ENCODE measurements at places on chromosomes 1 and 21.

GRCh38 chr1:106875622-106876021 lies 180.9 kb upstream of the PRMT6 start:
- no peak for DNase-seq

DNA sequence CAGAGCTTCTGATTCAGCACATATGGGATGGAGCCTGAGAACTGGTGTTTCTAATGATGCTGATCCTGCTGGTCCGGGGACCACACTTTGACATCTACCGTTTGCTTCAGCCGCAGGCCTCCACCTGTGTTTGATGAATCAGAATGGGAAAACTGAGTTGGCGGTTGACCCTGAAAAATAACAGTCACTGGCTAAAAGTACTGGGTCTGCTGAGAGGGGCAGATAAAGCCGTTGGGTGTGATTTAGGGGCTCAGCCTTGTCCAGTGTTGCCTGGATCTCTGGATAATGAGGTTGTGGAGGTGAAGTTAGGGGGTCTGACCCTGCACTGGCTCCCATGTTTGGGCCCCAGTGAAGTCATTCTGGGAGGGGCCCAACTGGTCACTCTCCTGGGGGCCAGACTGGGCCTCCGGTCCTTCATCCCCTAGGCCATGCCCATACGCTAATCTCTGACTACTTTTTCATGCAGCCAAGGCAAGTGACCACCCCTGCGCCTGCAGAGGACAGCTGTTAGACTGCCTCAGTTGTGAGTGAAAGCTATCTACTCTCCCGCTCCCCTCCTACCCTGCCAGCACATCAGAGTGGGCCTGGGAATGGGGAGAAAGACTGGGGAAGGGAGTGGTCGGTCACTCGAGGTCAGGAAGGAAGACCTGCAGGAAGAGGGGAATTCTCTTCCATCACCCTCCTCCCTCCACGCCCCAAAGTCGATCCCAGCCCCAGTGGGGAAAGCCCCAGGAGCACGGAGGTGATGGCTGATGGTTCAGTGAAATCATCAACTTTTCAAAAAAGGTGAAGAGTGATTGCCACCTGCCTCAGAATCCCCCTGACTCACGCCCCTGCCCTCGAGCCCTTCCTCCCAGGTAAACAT lies 27.7 kb downstream of the VASH2 start:
- no peak for DNase-seq

GRCh38 chr1:81111818-81112217 lies 688.9 kb upstream of the ADGRL2 start:
- no peak for DNase-seq

DNA sequence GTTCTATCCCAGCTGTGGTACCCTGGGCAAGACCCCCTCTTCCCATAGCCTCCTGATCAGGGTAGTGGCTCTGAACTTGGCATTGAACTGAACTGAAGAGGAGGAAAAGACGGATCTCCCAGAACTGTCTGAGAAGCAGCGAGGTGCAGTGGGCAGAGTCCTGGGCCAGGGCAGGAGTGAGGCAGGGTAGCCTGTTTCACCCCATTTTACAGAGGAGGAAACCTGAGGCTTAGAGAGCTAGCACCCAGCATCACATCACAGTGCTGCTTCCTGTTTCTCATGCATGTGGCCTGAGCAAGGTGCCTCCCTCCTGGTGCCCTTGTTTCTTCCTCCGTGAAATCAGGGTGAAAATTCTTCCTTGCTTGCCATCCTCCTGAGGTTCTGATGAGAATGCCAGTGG lies 17.1 kb downstream of the ZNF362 start:
- DNase-seq: no peak

DNA sequence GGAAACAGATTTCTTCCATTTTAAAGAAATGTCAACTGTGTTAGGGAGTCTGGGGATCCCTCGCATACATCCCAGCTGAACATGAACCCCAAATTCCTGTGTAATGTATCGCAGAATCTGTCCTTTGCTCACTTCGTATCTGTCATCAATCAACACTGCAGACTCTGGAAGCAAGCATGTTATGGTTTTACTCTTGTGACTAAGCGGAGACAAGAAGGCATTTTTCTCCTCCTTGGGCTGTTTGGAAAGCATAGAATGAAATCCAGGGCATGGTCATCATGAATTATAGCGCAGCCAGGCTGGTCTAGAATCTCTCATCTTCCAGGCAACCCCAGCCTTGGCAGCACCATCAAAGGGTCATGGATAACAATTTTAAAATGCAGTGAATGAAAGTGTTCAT lies 290.2 kb downstream of the KIF26B start:
- DNase-seq: no peak

GRCh38 chr1:183030053-183030452 lies 6.8 kb downstream of the LAMC1 start:
- DNase-seq: no peak

- DNase-seq: no peak
These were observed 195.6 kb downstream of the ZNF326 start for GRCh38 chr1:90190523-90190922.

- no peak for DNase-seq
These were observed 85.1 kb downstream of the STUM start for GRCh38 chr1:226633541-226634165.

GRCh38 chr1:218401441-218401997 lies 56.4 kb downstream of the TGFB2 start:
- no peak for DNase-seq

GRCh38 chr1:152162792-152163463 lies 3.9 kb upstream of the RPTN start:
- no peak for DNase-seq

DNA sequence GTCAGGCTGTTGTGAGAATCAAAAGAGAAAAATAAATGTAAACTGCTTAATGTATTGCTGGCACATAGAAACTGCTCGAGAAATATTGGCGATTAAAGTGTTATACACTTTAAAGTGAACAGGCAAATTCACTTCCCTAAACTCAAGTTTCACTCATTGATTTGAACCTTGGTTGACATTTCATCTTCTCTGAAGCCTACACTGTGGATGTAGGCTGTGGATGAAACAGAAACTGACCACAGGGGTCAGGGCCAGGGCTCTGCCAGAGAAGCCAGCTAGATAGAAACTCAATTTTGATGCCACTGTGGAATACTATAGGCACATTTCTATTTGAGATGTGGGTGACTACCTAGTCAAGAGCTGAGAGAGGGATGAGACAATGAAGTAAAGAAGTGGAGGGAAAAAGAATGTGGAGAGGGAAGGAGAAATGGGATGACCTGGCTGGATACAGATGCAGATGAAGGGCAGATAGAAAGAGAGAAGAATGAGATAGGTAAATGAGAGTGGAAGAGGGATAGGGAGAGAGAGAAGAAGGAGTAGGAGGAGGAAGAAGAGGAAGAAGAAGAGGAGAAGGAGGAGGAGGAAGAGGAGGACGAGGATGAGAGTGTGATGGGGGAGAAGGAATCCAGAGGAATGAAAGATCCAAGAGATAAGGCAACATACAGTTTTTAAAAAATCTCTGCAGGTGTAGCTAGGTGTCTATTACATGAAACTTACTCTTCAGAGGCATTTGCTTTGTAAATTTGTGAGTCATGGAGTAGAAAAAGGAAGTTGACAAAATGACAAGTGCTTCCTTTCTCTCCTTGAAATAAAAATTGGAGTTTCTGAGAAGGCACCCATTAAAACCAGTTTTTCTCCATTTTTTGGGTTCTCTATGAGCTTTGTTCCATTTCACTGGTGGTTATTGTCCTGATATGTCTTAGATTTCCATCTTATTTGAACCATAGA lies 17.4 kb upstream of the CD1D start:
- no peak for DNase-seq

- no peak for DNase-seq
These were observed 26.3 kb downstream of the FTCD start for GRCh38 chr21:46128933-46129571.

DNA sequence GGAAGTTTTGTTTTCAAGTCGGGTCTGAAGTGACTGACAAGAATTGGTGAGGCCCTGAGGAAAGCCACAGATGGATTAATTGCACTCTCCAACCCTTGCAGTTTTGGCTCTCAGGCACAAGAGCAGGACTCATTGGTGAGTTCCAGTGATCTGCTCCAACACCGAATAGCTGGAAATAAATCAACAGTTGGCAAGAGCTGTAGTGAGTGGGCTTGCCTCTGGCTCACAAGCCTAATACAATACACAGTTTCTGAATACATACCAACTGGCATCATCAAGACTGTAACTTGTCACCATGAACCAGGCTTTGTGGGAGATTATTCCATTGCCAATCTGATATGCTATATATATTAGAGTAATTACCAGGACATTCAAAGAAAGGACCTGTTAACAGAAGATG lies 131.6 kb downstream of the GRIK1 start:
- DNase-seq: no peak

DNA sequence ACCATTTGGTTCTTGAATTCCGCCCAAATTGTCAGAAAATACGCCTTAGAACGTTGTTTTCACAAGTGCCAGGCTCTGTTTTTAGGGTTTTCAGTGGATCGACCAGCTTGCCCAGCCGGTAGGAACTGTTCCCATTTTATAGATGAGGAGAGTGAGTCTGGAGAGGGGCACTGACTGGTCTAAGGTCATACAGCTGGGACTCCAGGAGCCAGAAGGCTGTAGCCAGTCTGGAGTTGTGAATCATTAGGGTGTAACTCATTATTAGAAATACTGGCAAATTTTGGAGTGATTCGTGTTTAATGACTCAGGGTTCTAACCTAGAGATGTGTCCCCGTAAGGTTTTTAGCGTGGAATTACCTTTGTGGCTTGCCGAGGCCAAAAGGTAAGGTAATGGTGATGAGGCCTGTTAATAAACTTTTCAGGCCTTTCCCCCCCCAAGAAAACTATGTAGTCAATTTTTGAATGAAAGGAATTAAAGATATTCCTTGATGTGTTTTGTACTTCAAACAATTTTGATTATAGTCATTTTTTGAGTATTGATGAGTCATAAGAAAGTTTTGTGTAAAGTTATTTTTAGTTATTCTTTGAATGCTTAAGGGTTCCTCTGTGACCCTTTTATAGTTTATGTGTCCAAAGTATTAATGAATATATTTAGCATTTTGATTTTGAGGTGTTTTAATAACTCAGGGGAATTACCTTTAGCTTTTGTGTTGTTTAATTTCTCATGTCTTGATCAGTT lies 2.1 kb downstream of the DYRK1A start:
- DNase-seq: no peak

GRCh38 chr1:2019172-2019543 lies at the start of gene GABRD:
GABRD (plus strand) TSS chr1:2019345; CDS start chr1:2019424, 79 bp downstream.
- no peak for DNase-seq

- DNase-seq: no peak
These were observed 888 bp downstream of the HES5 start for GRCh38 chr1:2528966-2529783.

DNA sequence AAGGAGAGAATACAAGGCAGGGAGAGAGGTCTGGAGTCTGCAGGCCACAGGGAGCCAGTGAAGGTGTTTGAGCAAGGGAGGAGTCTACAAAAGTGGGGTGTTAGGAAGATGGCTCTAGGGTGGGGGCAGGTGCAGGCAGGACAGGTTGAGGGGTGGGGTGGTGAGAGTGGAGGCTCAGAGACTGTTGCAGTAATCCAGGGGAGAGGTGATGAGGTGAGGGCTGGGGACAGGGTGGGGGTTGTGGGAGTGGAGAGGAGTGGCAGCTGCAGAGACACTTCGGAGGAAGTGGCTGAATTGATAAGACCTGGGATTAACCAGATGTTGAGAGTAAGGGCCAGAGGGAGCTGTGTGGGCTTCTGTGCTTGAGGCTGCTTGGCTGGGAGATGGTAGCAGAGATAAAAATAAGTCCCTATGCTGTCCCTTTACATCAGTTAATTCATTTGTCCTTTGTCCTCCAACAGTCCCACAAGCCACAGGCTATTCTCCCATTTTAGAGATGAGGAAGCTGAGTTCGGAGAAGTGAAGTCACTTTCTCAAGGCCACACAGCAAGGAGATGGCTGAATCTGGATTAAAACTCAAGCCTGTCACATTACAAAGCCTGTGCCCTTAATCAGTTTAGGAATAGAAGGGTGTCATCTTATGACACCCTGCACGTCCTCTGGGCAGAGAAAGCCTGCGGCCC lies 54.8 kb upstream of the SYNC start:
- no peak for DNase-seq

DNA sequence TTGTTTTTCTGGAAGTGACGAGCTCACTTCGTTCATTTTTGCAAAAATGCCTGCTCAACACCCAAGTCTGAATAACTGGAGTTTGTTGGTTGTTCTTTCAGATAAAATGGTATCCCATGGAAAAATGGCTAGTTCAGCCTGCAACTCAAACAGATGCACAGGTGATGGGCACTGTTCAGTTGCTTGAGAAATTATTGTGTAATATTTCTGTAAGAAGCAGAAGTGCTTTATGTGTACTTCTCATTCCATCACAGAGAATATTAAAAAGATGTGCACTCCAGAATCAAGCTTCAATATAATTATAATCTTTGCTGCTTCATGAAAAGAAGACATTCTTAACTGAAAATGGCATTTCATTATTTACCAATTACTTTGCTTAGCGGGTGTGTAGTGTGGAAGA lies 9.1 kb downstream of the SYT2 start:
- DNase-seq: no peak

GRCh38 chr1:158200527-158200926 lies 19.8 kb downstream of the CD1D start:
- DNase-seq: no peak

All from bone marrow (tissue), 2 donors.